ENCODE measurements at places on chromosomes 4 and X.

DNA sequence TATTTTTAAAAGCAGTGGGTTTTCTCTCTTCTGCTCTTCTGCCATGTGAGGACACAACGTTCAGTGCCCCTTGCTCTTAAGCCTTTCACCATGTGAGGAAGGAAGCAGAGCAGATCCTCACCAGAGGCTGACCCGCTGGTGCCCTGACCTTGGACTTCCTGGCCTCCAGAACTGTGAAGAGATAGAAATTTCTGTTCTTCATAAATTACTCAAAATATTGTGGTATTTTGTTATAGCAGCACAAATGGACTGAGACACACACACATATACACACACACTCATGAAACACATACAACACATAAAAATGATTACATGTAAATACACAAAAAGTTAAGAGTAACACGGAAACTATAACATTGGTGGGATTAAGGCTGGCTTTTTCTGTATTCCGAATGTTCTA is 244.8 kb upstream of the NOCT start:
- DNase-seq = no peak

DNA sequence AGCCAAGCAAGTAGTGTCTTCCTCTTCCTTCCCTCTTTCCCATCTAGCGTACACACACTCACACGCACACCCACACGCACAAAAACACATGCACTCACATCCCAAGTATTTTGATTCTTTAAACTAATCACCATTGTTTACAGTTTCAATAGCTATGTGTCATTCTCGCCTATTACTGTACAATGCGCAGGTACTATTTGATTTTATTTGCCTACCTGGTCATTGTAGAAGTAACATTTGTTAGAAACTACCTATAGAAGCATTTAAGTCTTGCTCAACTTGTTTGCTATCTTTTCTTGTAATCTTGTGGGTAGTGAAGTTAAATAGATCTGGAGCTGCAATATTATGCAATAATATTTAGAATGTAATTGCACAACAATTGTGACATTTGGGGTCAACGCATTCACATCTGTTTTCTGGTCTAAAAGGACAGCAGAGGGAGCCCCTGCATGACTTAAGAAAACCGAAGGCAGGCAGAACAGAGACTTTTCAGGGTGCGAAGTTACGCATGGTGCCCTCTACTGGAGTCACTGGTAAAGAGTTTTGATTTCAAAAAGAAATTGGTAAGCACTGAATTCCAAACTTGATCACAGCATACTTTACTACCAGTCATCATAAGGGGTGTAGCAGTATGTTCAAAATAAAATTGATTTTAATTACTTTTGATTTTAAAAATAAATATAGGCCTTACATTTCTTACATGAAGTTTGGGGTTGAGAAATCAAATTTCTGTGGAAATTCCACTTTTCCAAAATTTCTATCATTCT is 503.3 kb upstream of the FAM241A start:
- peak; percentile 94 for DNase-seq

DNA sequence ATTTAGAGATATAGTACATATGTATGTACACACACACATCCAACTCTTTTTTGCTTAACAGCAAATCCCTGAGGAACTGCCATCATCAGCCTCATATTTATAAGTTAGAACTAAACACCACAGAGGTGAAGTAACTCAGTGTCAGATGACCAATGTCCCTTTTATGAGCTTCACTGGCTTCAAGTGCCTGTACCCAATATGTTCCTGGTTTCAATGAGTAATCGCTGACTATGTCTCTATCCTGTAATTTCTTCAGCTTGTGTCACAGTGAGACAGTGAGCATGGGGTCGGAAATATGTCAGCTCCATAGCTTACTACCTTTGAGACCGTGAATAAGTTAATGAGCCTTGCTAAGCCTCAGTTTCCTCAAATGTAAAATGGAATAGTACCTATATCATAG is 136.2 kb upstream of the RASGEF1B start:
- no peak for DNase-seq

DNA sequence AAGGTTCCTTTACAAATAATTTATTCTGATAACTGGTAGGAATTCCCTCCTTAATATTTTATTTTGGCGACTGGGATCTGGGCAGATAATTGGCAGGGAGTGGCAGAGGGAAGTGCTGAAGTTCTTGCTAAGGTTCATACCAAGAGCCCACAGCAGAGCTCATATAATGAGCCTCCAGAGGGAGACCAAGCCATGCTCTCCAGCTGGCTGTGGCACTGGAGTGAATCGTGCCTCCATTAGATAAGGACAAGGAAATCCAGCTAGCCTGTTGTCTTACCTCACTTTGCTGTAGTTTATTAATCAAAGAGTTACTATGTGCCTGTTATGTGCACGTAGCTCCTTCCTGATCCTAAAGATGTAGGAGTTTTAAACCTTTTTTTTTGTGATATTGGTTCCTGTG is 1.3 kb downstream of the ASB12 start:
- no peak for DNase-seq

GRCh38 chr4:88007304-88008121 is at the start of gene PKD2:
Gene PKD2, plus strand, starts transcription at chr4:88007635. Its CDS starts 99 bp downstream, at chr4:88007734.
- peak; percentile 65 for DNase-seq

DNA sequence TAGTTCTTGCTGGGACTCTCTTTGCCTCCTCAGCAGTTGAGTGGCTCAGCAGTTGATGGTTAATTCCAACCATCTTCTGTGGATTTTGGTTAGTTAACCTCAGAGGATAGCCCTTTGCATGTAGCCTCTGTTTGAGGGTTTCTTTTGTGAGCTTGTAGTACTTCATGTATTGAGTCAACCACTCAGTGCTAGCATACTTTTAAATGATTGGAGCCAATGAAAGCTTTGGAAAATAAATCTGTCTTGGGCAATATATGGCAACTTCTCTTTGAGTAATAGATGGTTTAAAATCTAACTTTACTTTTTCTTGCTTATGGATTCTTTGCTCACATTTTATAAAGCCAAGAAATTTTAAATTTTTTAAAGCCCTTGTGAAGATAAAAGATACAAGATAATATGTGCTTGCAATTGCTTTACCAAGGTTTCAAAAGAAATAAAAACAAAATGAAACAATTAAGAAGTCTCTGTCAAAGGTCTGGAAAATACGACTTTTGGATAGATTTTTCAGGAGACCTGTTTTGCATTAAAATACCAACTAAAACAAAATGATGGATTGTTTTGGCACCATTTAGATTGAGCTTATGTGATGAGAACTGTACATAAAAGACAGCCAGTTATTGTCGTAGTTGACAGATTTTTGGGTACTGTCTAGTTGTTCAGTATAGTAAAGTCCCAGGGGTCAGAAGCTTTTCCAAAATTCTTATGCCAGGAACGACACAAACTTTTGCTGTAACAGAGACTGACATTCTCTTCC is 181.9 kb downstream of the SPRY1 start:
- DNase-seq = peak; percentile 59

DNA sequence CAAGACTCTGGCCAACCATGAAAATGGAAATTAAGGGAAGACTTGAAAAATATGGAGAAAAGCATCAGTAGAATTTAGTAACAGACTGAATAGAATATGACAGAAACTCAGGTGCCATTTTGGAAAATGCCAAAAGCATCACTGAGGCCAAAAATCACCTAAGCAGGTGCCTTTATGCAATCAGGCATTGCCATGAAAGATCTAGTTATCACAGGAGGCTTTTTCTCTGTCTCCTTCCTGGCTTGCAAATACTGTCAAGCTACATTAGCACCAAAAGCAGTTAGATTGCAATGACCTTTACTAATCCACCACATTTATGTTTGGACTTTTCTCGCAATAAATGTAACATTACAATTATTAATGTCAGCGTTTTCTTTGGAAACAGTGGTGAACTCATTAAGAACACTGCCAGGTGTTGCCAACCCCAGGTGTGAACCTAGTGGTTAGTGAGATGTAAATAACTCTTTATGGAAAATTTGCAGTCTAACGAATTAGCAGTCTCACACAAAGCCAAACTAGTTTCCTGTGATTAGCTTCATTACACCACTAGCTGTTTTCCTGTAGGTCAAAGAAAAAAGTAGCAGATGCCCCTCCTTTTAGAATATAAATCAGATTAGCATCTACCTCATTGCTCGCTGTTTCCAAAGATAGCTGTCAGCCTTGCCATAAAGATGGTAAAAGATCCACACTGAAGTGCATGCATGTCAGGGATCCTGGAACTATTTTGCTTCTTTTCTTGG is 1568.4 kb upstream of the TENM3 start:
- DNase-seq = no peak

- peak; percentile 0 for DNase-seq
Observed at GRCh38 chrX:136387951-136388502, 87.3 kb downstream of the ADGRG4 start.

DNA sequence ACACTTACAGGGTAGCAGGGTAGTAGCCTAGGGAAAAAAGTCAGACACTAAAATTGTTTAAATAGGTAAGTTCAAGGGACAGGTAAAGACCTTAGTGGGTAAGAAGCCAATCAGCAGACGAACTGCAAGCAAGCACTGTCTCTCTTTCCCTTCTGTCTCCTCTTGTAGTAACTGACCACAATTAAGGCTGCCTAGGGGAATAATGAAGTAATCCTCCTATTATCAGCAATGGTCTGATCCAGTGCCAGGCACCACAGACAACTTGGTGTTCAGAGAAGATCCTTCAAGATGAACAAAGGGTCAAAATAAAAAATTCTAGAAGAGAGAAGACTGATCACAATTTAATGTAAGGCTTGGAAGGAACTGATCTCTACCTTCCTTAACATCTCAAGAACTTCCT is 62.9 kb downstream of the ELOVL6 start:
- DNase-seq = no peak

GRCh38 chr4:57124145-57124544 is 14.0 kb upstream of the IGFBP7 start:
- peak; percentile 57 for DNase-seq

DNA sequence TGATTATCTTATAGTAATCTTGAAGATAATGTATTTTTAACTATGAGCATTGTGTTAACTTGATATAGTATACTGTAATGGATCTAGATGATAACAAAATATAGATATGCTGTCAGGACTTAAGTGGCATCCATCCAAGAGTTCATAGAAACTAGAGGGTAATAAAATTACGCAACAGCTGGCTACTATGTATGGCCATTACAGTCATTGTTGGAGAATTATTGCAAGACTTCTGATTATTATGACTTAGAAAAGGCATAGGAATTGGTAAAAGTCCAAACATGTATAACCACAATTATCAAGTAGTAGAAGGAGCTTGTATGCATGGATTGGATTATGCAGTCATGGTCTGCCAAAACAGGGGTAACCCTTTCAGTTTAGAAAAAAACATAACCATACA is 9.5 kb downstream of the OGT start:
- peak; percentile 83 for DNase-seq

- DNase-seq = no peak
Observed at GRCh38 chrX:32749070-32749469, 462.3 kb downstream of the DMD start.

- DNase-seq = no peak
Observed at GRCh38 chrX:120293015-120293414, 18.2 kb downstream of the TMEM255A start.

DNA sequence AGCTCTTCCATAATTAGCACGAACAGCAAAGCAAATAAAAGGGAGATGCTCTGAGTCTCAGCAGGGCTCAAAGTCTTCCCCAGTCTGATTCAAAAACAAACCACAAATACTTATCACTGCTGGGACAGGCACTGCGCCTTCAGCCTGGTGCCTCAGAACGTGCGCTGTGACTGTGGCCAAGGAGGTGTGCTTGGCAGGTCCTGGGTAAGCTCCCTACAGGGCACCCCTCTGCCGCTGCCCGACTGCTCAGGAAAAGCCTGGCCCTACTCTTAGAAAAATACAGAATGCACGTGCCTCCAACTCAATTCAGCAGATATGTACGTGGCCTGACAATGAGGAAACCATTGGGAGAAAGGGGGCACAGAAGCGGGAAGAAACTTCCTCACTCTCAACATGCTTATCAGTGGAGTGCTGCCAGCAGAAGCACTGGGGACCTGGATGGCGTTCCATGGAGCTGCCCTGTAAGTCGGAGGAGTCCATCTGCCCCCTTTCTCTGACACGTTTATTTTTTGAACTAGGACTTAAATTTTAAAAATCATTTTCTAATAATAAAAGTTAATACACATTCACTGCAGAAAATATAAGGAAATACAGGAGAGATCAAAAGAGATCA is 86.8 kb downstream of the GATB start:
- DNase-seq = no peak

DNA sequence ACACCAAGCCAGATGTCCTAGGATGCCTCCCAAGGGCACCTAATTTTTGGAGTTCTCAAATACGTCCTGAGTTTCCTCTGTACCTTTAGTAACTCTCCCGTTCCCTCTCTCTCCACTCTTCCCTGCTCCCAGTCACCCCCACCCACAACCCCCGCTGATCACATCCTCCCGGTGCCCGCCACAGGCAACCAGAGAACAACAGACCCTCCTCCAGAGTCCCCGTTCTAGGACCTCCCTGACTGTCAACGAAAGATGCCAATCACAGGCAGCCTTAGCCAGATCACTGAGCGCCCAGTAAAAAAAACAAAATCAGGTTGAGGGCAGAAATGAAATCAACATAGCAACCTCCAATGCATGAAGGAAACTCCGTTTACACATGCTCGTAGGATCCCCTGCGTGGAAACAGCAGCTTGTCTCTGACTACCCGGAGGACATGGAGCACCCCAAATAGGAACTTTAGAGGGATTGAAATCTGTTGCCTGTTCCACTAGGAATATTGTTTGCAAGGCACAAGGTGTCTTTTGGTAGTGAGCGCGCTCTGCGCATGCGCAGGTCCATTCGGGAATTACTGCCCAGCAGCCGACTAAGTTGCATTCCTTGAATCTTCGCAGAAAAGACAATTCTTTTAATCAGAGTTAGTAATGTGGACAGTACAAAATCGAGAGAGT is at the start of gene GABRB1:
GABRB1 (plus strand) TSS at position 557 of the 668 bp plus-strand sequence.
- DNase-seq = peak; percentile 62

DNA sequence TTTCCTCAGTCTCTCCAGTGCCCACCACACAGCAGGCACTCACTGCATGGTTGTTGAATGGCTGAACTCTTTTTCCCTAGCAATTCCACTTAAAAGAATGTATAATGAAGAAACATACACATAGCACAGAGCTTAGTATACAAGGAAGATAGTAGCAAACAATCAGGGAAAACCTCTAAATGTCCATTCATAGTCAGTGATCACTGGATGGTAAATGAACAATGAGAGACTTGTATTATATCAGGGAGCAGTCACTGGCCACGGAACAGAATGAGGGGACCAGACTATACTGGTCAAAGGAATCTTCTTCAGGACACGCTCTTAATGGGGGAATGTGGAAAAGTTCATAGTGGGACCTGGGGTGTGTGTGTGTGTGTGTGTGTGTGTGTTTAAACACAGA is 43.6 kb upstream of the FAM156A start:
- no peak for DNase-seq

DNA sequence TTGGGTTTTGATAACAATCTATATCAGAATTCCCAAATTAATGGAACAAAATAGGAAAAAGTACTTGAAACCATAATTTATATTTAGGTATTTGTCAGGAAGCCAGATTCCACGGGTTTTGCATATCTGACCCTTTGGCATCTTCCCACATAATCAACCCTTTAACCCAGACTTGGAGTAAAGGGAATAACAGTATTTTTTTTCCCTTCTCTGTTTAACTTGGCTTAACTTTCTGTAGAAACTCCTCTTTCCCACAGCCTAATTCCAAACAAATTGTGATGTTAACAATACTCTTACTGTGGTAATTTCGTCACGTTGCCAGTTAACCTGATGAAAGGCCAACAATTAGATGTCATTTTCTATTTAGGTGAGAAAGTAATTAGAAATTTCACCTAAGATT is 49.4 kb upstream of the GUCY1A1 start:
- DNase-seq = peak; percentile 8

GRCh38 chrX:132738951-132739350 is 219.5 kb downstream of the HS6ST2 start:
- DNase-seq = no peak

- peak; percentile 75 for DNase-seq
Observed at GRCh38 chr4:121484633-121485032, 103.8 kb upstream of the QRFPR start.

Measured in fibroblast of the aortic adventitia (primary cell).